NCI-H1417 (cell line): ENCODE measurements at places on chromosomes 4 and X.

- DNase-seq: no peak
These were observed 41.0 kb upstream of the SCD5 start for GRCh38 chr4:82839624-82840023.

GRCh38 chrX:2188330-2188792 is 312.4 kb downstream of the DHRSX start:
- no peak for DNase-seq

- DNase-seq: no peak
These were observed 89.9 kb downstream of the SHISA3 start for GRCh38 chr4:42487230-42487629.

GRCh38 chr4:56618734-56619133 is 62.4 kb downstream of the HOPX start:
- DNase-seq: no peak

- DNase-seq: no peak
These were observed 52.7 kb downstream of the COX7B2 start for GRCh38 chr4:46856333-46856732.

- peak; percentile 90 for DNase-seq
These were observed 249.3 kb upstream of the PRKX start for GRCh38 chrX:3962511-3963311.

DNA sequence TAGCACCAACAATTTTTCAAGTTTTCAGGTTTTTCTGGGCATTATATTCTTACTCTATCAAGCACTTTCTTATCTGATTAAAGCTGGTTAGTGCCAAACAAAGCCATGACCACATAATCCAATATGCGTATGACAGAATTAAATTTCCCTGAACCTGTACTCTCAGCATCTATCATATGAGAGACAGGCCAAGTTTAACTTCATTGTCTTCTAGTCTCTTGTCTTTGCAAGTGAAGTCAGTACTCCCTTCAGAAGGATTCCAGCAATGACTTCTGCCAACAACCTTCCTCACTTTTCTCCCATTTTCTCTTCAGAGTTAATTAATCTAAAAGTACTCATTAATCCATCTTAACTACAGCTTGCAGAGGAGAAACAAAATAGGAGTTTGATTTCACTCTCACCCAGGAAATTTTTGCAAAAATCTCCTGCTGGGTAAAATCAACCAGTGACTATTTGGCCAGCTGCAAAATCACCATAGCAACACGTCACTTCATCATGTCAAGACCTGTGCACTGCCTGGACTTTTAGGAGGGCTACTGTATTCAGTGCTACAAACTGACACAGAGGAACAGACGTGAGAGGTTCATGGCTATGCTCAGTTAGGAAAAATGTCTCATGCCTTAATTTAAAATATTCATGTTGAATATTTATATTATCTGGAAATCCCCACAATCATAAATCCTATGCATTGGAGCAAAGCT is 208.4 kb downstream of the ANTXR2 start:
- peak; percentile 97 for DNase-seq

- no peak for DNase-seq
These were observed 584.9 kb downstream of the KCNIP4 start for GRCh38 chr4:21363701-21364100.

GRCh38 chrX:109601486-109601885 is 23.5 kb downstream of the KCNE5 start:
- no peak for DNase-seq

DNA sequence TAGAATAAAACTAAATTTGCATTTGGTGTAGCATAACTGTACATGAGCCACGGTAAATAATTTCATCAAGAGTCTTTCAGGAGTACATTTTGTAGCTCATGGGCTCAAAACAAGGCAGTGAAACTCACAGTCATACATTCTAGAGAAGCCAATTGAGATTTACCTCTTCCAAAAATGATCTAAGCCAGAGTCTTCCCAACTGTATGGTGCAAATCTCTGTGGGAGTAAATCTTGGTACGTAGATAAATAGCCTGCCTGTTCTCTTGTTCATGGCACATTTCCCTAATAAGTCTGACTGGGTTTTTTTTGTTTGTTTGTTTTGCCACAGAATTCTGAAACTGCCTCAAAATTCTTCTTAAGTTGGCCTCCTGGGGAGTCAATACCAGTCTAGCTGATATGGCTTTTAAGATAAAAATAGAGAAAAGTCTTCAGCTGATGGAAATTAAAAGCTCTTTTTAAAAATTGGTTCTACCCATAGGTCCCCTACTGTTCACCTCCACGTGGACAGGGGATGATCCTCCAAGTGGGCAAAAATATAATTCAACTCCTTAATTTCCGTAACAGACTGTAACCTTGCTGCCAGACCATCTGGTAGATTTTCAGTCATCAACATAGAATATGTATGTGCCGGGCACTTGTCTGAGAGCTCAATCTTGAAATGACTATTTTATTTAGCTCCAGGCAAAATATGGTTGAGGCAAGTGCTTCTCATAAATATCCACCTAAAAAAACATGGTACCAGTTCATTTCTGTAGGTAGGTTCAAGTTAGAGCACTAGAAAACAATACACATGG is 365.4 kb downstream of the PDHA2 start:
- DNase-seq: no peak

- DNase-seq: no peak
These were observed 6.1 kb downstream of the GASK1B start for GRCh38 chr4:158166701-158167100.

- DNase-seq: peak; percentile 65
These were observed 51.8 kb downstream of the RBPJ start for GRCh38 chr4:26372525-26373172.

GRCh38 chr4:174672276-174672675 is 150.0 kb upstream of the HPGD start:
- no peak for DNase-seq

DNA sequence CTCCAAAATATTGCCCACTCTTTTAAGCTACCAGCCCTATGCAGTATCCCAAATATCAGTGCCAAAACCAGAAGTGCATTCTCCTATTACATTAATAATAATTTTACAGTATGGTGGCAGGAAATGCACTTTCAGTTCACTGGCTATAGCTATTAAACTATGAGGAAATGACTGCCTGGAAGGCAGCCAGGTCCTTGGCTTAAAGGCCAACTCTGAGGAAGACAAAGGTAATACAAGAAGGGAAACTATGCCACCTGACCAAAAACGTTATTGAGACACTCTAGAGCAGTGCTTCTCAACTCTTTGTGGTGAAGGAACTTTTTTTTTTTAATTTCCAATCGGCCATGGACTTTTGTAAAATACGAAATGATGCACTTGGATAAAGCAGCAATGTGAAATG is 133.6 kb upstream of the VAMP7 start:
- no peak for DNase-seq

DNA sequence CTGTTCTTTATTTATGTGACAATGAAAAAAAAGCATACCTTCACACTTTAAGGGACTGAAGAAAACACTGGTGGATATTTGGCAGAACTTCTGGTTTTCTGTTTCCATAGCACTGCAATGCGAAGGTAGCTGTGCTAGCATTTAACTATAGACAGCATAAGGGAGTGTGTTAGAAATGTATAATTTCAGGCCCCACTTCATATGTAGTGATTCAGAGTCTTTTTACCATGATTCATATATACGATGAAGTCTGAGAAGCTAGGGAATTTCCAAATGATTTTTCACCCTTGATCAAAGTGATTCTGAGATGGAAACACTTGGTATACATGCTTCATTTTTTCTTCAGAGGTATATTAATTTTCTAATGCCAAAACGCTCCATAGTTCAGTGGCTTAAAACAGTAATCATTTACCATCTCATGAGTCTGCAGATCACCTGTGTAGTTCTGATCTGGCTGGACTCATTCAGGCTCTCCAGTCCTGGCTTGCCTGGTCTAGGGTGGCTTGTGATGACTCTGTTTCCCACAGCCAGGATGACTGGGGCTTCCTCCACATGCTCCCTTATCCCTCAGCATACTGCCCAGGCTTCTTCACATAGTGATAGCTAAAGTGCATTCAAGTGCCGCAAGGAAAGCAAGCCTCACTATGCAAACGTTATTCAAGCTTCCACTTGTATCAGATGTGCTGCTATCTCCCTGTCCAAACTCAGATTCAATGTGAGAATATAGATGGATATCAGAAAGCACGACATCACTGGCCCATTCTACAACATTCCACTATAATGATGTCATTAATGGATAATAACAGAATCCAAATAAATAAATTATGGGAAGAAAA is 790.1 kb downstream of the TECRL start:
- DNase-seq: no peak

- peak; percentile 35 for DNase-seq
These were observed 694 bp downstream of the OCRL start for GRCh38 chrX:129540722-129541184.

DNA sequence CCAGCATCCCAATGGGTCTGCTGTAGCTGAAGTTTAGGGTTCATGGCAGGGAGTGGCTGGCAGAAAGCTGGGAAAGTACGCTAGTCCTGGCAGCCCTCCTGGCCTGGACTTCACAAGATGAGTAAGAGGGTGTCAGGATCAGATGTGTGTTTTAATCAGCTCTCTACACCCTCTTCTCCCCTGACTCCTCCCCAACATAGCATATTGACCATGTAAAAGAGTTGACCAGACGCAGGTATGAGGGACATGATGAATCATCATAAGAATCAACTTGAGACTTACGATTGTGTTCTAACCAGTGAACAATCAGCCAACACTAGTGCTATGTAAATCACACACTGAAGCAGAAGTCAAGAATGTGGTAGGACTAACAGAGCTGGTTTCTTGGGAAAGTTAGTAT is 5.3 kb downstream of the SOWAHB start:
- DNase-seq: no peak

DNA sequence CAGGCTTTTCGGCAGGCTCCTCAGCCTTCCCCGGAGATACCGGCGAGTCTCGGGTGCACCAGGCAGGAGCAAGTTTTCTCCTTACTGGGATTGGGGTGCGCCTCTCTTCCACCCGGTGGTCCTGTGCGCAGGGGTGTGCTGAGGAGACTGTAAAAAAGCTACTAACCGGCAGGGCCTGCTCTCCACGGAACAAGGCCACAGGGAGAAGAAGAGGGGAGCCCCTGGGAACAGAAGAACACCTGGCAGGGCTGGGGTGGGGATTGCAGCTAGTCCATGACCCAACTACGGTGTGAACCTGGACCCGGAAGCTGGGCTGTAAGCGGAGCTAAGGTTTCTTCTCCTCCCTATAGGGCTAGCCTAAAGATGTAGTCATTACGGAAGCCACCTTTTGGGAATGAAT is 17.7 kb upstream of the ZIC3 start:
- no peak for DNase-seq

GRCh38 chrX:49199906-49200771 is at the start of gene SYP:
TSS of gene SYP (minus strand) at chrX:49200193. CDS start at chrX:49200186, 7 bp downstream.
- peak; percentile 89 for DNase-seq

DNA sequence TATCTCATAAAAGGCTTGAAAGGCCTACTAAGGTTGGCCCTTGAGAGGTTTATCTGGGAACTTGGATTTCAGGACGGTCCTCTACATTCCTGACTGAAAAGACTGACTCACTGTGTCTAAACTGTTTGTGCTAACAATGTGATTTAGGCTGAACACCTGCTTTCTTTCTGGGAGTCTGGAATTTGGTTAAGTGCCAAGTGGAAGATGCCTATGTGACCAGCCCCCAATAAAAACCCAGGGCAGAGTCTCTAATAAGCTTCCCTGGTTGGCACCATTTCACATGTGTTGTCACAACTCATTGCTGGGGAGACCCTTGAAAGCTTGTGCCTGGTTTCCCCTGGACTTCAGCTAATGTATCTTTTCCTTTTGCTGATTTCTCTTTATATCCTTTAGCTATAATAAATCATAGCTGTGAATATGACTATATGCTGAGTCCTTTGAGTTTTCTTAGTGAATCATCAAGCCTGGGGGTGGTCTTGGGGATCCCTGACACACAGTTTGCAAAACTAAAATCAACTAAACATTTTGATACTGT is 55.1 kb downstream of the GPR82 start:
- no peak for DNase-seq

DNA sequence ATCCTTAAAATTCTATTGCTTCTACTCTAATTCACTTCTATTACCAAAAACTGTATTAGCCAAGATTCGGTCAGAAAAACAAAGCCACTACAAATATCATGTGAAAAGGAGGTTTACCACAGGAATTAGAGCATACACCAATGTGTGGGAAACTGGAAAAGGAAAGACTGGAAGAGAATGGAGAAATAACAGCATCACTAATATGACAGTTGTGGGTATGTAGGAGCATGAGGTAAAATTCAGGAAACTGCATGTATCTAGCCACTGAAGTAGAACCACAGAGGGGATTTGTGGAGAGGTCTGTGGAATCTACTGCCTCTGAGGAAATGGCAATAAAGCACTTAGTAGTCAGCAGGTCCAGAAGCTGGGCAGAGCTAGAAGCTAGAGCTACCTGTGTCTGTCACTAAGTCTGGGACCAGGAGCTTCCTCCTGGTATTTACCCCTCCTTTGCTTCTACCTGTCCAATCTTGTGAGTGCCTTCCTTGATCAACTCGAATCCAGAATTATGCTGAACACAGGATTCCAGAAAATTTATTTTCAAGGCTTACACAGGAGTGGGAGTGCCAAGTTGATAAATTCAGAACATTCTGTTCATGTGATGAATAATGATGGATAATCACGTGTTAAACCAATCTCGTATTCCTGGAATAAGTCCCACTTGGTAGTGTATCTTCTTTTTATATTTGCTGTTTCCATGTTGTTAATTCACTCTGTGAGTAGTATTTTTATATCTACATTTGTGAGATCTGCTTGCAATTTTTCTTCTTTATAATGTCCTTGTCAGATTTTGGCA is 52.6 kb downstream of the NAF1 start:
- no peak for DNase-seq

DNA sequence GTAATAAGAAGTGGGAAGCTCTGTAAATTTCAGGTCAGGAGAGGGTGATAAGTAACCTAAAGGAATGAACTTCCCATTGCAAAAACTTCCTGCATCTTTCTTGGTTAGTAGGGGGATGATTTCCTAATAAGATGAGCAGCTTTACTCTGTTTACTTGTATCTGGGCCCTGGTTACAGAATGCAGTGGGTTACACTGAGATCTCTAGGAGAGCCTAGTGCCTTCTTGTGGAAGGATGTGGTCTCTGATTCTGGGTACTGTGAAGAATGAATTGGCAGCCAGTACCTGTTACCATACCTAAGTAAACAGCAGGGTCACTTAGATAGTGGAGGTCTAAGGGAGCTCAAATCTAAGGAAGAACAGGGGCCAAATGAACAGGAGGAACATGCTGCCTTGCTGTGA is 320.6 kb downstream of the ARHGAP10 start:
- no peak for DNase-seq

DNA sequence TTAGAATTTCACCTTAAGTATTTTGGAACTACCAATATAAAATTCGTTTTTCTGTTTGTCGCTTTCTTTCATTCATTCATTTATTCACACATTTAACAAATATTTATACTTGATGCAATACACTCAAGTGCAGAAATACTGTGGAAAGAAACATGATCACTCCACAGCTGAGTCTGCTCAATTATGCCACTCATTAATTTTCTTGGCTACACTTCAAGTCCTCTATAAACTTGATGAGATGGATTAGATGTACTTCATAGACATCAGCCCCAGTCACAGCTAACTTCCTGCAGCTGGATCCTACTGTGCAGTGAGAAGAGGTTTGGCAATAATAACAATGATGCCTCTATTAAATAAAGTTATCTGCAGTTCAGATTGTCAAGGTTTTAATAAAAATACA is 208.1 kb downstream of the PDGFC start:
- DNase-seq: peak; percentile 2

GRCh38 chr4:165504184-165504583 is 125.4 kb downstream of the CPE start:
- no peak for DNase-seq

- DNase-seq: no peak
These were observed 196.8 kb upstream of the ANXA3 start for GRCh38 chr4:78354782-78355181.
